ENCODE measurements at places on chromosomes 13 and 19.

GRCh38 chr19:435056-435706 lies 25.7 kb downstream of the SHC2 start:
- DNase-seq: no peak

DNA sequence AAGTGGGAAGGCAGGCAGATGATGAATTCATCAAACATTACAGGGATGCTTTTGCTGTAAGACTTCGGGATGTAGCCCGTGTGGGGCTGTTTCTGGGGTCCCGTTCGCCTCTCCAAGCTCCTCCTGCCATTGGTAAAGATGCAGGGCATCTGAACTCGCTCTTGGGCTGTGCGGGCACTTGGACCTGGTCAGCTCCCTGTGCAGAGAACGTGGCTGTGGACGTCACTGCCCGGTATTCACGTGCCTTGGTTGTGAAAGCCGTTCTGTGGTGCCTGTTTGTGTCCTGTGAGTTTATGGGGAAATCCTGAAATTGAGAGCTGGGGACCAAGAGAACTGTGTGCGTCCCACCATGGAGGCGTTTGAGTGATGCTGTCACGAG lies 5.4 kb downstream of the TFDP1 start:
- no peak for DNase-seq

DNA sequence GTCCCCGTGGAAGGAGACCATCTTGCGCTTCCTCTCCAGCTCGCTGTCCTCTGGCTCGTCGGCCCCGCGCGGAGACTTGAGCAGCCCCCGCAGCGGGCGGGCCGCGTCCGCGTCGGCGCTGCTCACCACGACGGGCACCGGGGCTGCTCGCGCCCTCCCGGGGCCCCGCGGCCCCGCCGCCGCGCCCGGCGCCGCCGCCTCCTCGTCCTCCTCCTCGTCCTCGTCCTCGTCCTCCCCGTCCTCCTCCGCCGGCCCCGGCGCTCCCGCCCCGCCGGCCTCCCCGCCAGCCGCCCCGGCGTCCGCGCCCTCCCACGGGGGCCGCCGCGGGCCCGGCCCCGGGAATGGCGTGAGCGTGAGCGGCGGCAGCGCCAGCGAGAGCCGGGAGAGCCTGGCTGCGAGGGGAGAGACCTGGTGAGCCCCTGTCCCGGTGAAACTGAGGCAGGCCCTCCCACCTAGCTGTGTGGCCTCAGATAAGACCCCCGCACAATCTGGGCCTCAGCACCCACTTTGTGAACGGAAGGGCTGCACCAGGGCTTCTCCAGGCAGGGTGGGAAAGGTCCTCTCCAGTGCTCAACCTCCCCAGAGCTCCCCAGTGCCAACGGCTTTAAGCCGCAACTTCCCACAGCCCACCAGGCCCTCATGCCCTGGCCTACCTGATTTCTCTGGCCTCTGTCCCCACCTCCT lies 17.8 kb downstream of the LMTK3 start:
- DNase-seq: no peak

DNA sequence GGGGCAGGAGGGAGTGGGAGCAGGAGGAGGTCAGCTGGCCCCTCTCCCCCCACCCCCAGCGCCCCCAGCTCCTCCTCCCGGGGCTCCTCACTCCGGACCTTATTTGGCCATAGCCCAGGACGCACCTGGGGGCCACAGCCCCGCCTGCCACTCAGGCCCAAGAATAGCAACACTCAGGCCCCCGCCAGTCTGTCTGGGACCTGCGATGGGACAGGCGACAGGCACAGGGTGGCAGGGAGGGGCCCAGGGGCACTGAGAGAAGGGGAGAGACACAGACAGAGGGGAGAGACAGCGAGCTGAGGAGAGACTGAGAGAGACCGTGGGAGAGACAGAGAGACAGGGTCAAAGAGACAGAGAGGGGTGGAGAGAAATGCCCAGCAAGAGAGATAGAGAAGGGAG lies 10.2 kb downstream of the JOSD2 start:
- DNase-seq: no peak

GRCh38 chr19:8120636-8121480 lies 28.5 kb downstream of the FBN3 start:
- DNase-seq: no peak

DNA sequence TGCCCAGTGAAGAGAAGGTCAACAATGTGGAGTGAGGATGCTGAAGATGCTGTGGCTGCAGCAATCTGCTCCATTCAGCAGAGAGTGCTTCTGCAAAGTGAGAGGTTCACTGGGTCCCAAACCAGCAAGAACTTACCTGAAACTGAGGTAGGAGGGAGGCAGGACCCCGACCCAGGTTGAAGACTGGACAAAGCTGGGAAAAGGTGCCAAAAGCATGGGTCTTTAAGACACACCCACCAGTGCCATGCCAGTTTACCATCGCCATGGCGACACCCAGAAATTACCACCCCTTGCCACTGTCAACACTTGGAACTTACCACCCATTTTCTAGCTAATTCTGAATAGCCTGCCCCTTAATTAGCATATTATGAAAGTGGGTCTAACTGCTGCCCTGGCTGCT lies 70.7 kb downstream of the RGCC start:
- DNase-seq: no peak

GRCh38 chr13:19960653-19960976 lies 2.1 kb downstream of the ZMYM2 start:
- DNase-seq: no peak

DNA sequence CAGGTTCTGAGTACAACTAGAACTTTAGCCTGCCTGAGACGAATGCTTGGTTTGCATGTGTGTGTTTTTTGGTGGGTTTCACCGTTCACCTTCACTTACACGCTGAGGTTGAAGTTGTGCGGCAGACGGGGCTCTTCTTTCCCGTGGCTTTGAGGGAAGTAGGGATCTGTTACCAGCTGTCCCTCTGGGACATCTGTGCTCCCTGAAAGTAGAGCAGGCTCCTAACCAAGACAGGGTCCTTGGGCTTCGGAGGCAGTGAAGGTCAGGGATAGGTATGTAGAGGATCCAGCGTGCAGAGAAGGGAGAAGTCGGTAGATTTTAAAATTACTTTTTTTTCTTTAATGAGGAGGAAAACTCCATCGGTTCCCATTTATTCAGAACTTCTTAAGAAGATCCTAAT lies 48.7 kb downstream of the ZNF536 start:
- no peak for DNase-seq

- DNase-seq: no peak
Observed at GRCh38 chr19:54302257-54302656, 10.7 kb downstream of the LILRA5 start.

DNA sequence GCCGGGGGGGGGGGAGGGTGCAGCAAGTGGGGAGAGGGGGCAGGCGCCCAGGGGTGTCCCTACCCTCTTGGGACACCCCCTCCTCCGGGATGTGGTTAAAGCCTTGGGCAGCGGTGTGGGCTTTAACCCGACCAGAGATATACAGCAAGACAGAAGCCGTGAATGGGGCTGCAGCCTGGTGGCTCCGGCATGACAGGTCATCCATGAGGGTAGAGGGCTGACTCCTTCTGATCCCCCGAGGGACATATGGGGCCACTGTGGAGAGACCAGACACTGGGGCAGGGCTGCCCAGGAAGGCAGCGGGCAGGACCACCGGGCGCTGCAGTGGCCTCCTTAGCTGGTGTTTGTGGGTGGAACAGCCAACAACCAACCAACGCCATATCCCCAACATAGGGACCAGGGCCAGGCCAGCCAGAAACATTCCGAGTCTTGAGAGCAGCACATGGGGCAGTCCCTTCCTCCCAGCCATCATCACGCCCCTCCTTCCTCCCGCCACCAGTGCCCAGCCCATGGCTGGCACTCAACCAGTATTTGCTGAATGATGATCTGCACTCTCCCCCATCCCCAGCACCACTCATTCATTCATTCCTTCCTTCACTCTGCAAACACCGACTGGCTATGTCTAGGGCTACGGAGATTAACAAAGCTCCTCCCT lies 18.2 kb downstream of the ELAVL1 start:
- no peak for DNase-seq

- no peak for DNase-seq
Observed at GRCh38 chr13:74883834-74884233, 598.1 kb downstream of the TBC1D4 start.

DNA sequence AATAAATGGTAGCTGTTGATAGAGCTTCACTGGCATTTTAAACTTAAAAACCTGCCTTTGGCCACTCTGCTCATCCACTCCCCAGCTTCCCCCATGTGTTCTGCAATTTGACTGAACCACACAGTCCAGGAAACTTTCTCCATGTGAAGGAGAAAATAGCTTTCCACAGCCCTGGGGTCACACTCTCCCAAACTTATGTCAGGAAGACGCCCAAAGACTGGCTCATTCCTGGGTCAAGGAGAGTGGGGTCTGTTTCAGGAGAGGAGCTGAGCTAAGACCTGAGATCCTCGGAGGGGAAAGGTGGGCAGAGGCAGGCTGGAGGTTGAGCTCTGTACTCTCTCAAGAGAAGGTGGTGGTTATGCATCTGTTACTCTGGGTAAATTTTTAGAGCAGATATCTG lies 48.7 kb upstream of the GPI start:
- DNase-seq: no peak

DNA sequence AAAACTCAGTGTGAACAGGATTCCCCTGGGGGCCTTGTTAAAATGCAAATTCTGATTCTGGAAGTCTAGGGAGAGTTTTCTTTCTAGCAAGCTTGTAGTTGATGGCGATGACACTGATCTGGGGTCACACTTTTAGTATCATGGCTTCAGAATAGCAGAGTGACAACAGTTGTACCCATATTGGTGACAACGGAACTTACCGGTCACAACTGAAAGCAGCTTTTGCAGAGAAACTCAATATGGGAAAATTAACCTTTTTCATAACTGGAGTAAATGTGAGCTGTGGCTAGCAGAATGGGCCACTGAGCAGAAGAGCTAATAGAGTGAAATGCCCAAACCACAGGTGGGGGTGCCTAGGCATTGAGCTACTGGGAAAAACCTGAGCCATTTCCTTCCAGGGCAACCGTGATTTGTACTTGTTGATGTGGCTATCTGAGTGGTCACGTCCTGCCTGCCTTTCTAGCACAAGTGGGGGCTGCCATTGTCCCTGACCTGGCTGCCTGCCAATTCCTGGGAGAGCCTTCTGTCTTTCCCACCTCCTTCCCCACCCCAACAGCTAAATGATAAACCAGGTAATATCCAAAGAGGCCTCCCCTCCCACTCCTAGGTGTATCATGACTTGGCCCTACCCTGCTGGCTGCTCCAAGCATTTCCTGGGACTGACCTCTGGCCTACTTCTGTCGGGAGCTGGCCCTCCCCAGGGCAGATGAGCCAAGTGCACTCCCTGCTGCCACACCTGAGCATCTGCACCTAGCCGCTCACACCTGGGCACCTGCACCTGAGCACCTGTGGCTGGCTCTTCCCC lies 1.7 kb upstream of the SLC10A2 start:
- no peak for DNase-seq

DNA sequence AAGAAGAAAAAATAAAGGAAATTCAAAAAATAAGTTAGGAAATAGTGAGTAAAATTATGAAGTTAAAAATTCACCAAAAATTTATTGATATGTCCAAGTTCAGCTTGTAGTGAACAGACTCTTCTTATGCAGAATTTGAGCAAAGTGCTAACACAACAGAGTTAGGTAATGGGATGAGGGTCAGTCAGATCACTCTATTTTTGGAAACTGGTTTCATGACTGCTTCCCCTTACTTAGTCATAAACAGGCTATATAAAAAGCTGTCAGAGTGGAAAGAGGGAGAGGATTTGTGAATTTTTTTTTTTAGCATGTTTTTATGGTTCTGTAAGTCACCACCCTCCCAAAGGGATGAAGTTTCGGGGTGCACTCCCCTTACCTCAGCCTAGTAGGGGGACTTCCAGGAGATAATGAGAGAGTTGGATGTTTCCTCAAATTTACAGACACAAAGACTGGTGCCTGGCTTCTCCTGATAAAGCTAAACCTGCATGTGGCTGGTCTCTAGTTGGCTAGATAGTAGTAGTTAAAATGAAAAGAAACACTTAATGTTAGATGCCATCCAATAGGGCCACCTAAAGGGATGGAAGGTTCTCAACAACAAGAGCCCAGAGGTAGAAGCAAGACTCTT lies 4.5 kb downstream of the CPB2 start:
- DNase-seq: no peak

DNA sequence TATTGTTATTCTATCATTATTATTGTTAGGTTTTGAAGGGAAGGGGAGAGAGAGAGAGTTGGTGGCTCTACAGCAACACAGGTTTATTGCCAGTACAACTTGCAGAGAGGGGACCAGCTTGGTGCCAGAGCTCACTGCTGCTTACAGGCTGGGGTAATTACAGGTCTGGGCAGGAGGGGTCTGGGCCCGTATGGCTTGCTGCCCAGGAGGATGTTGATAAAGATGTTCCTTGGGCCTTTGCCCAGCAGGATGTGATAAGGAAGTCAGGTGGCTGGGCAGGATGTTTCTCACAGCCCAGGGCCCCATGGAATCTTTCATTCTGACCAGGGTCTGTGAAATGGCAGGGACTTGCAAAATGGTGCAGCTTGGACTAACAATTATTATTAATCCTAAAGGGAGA lies 64.2 kb upstream of the ZNF599 start:
- DNase-seq: no peak

GRCh38 chr19:40444825-40445312 lies 734 bp upstream of the SERTAD3 start:
- no peak for DNase-seq

- DNase-seq: no peak
Observed at GRCh38 chr13:34748596-34748995, 193.5 kb upstream of the NBEA start.

- no peak for DNase-seq
Observed at GRCh38 chr19:32176591-32176990, 168.8 kb upstream of the ZNF507 start.

GRCh38 chr13:66927562-66927961 lies 302.6 kb downstream of the PCDH9 start:
- no peak for DNase-seq

DNA sequence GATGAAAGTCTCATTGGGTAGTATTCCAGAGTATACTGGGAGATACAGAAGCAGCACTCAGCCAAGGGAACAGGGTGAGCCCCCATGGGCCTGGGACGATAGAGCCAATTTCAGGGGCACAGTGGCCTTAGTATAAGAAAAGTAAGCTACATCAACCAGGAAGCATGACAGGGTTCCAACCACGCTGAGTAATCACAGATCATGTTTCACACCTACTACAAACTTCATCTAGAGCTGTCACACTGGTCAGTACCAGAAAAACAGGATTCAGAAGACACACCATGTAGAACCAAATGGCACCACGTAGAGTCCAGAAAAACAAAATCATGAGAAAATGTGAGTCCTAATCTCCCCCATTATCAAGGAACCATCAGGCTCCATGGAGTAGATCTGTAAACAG lies 1292.4 kb upstream of the MIR17HG start:
- DNase-seq: no peak

DNA sequence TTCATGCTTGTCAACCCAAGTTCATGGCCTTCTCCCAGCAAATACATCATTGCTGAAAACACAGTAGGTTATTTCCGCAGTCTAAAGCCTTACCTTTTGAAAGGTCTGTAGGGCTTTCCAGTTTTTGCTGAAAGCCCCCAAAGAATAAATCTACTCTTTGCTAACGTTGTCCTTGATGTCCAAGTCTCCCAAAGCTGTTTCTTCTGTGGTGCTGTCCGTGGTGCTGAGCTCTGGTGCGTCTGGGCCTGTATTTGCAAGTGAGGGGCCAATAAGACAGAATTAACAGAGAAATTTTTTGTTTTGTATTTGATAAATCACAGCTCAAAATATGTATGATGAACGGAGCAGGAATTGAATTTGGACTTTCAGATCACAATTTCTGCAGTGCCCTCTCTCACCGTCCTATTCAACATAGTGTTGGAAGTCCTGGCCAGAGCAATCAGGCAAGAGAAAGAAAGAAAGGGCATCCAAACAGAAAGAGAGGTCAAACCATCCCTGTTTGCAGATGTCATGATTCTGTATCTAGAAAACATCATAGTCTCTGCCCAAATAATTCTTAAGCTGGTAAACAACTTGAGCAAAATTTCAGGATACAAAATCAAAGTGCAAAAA lies 9.8 kb upstream of the LGALS16 start:
- no peak for DNase-seq

GRCh38 chr13:99469041-99469440 lies 32.2 kb upstream of the TM9SF2 start:
- no peak for DNase-seq

Measured in GM04504 (cell line).